ENCODE measurements at places on chromosomes 3 and 15.

DNA sequence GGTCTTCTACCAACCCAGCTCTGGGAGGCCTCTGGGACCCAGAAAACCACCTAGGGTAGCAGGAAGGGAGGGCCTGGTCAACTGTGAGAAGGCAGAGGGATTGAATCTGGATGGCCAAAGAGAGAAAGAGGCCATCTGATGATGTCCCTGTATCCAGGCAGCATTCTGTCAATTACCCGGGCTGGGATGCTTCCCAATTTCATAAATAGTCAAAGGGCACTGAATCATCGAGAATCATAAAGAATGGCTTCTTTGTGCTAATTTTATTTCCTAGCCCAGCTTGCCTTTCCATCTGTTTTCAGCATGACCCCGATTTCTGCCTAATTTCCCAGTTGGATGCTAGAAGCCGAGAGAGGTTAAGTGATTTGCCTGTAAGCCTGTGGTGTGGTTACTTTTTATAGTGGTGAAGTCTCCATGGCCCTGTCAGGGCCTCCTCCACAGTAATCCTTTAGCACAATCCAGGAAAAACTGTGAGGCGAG lies 129.2 kb downstream of the FAM43A start:
- no peak for DNase-seq

DNA sequence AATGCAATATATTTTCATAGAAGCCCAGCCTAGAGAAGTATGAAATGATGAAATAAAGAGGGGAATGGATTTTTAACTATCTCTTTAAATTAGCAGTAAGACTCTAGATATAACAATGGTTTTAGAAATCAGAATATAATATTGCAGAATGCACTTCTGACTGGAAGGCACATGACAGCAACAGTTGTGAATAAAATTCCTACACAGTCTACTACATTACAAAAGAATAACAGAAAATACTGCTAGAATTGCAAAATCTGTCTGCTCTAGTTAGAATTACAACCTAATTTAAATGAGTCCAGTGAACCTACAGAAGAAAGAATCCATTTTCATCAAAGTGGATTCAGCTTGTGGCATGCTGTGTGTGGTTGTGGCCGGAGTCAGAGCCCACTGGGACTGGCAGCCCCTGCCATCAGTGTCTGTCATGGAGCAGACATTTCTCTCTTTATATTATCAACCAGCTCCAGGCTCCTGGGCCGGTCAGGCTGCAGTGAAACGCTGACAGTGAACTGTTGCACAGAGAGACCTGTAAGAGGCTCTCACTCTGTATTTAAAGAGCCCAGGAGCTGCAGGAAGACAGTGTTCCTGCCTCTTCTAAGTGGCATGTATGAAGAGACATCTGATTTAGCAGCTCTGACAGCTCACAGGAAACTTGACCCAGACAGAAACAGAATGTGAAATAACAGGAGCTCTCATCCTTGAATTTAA lies 1523.8 kb upstream of the CADM2 start:
- DNase-seq: no peak

DNA sequence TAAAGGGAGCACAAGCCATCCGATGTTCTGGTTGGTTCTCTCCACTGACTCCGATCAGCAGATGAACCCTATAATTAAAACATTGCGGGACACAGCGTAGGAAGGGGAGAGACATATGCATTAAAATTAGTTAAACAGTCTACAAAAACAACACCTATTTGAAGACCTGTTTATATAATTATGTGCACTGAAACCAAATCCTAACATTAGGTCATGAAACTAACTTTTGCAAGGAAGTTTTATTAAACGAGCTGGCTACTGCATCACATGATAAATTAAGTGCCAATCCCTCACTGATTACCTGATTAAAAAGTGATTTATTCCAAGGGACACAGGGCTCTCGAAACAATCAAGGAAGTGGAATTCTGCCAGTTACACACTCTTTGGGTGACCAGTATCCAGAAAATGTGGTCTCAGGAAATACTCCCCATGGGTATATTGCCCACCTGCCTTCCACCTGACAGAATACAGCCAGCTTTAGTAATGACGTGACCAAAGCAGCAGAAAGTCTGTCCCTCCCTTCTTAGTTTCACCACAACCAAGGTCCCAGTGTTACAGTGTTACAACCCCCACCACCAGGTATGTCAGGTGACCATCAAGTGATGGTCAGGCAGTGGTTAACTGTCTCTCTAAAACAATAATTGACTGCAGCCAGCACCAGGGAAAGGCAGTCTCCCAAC lies 69.5 kb downstream of the HERC1 start:
- DNase-seq: no peak

DNA sequence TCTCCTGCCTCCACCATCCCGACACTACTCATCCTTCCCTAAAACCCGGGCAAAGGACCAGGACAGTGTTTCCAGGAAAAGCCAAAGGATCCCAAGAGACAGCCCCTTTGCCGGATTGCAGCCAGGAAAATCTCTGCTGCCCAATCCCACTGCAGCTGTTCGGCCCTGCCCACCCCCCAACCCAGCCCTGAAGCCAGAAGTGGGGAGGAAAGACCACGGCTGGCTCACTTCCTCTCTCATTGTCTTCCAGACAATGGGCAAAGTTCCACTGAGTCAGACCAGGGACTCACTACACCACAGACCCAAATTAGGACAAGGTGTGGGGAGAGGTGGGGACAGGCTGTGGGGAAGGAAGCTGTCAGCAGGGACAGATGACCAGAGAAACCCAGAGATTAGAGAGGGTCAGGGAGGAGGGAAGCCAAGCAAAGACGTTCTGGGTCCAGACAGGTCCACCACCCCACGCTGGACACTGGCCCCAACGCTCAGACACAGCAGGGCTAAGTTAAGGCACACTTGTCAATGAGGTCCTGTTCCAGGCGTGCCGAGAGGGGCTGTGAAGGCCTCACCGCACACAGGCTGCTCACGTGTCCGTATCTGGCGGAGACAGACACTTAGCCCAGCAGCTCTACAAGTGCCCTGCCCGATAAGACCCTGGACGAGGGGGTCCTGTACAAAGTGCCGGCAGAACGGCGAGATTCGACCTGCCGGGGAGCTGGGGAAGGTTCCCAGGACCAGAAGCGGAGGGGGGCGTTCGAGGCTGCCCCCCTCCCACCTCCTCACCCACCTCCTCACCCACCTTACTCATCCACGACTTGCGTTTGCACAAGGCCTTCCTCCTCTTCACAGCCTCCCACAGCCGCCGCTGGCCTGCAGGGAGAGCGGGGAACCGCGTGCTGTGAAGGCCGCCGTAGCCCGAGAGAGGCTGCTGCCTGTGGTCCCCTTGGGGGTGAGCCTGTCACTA lies 21.9 kb downstream of the TNK2 start:
- no peak for DNase-seq

DNA sequence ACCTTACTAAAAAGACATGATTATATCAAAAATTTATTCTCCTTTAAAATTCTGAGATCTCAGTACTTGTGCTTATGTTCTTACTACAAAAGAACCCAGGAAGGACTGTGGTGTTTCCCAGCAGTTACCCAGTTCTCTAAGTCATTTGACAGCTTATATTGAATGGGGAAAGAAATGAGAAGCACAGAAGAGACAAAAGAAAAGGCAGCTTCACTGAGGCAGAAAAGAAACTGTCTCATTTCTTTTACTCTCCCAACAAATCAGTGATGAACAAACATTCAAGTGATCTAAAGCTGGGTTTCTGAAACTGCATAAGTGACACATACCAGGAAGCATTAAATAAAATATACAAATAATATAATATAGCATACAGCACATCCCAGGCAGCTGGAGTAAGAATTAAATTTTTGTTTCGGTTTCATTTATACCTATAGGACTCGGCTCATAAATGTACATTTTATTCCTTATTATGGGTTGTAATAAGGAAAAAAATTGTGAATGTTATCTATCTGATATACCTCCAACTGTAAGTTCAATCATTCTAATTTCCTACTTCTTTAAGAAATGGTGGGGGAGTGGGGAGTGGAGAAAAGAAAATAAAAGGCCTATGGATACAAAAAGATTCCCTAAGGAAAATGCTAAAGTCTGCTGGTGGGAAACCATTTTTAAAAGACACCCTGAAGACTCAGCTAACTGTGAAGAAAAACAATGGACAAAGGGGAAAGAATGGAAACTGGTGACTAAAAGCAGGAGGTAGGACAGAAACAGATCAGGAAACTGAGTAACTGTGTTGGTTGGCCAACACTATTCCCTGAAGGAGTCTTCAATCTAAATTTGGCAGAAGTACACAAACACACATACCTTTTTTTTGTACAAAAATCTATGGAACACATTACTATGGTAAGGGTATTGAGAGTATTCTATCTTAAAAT lies 156.8 kb downstream of the TBC1D5 start:
- no peak for DNase-seq

Data from stimulated activated CD8-positive, alpha-beta memory T cell treated with anti-CD3 and anti-CD28 coated beads, Interleukin-4, amount 100 ng/mL, for 24 hours (primary cell).